Ovary (tissue), 10 donors: ENCODE measurements at places on chromosomes 3 and 15.

DNA sequence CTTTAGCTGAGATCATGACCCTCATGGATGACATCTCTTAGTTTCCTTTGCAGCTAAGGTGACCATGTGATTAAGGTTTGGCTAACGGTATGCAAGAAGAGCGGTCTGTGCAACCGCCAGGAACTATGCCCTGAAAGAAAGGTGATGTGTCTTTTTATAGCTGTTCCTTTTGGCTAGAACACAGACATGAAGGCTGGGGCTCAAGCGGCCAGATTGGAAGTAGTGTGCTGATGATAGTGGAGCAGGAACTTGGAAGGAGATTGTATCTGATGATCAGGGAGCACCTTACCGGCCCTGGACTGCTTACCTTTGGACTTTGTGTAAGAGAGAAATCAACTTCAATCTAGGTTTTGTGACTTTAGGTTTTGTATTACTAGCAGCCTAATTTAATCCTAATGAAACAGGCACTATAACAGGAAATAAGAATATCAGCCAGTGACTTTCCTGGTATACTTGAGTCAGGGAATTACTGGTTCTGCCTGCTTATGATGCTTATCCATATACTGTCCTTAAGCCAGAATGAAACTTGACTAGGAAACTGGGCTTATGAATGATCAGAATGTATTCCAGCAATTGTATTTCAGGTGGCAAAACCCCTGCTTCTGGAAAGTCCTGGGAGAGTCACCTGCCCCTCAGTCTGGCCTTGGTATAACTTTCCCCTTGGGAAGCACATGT is 164.3 kb upstream of the LRIG1 start:
- DNase-seq: no peak

DNA sequence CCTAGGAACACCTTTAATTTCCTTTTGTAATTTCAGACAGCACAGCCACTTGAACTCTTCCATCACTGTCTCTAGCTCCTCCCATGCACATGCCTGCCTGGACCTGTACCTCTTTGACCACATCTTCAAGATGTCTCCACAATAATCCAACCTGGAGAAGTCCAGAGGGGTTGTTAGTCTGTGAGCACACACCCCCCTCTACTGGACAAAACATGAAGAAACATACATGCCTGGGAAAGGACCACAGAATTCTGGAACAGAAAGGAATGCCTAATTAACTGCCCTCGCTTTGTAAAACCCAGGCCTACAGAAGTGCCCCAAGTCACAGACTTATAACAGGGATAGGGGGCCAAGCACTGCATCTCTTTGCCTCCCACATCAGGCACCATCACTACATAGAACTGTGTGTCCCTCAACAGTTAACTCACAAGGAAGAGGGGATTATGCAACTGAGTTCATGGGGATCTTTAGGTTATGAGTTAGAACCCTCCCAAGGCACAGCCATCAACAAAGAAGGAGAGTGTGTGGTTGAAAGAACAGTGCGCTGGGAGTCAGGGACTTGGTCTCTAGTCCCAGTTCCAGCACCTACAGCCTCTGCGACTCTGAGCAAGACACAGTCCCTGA is 61.7 kb downstream of the FMN1 start:
- no peak for DNase-seq

DNA sequence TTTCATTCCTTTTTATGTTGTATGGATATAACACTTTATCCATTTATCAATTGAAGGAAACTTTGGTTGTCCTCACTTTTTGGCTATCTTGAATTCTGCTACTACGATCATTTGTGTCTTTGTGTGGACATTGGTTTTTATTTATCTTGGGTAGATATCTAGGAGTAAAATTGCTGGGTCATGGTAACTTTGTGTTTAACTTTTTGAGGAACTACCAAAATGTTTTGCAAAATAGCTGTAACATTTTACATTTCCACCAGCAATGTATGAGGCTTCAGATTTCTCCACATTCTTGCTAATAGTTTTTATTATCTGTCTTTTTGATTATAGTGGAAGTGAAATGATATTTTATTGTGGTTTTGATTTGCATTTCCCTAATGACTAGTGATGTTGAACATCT is 55.6 kb downstream of the TLNRD1 start:
- no peak for DNase-seq

GRCh38 chr3:138600100-138600745 is 6.2 kb upstream of the CEP70 start:
- DNase-seq: no peak

- no peak for DNase-seq
Observed at GRCh38 chr3:50003824-50004223, 63.9 kb downstream of the RBM6 start.

- no peak for DNase-seq
Observed at GRCh38 chr15:86615411-86615810, 535.7 kb downstream of the AGBL1 start.

DNA sequence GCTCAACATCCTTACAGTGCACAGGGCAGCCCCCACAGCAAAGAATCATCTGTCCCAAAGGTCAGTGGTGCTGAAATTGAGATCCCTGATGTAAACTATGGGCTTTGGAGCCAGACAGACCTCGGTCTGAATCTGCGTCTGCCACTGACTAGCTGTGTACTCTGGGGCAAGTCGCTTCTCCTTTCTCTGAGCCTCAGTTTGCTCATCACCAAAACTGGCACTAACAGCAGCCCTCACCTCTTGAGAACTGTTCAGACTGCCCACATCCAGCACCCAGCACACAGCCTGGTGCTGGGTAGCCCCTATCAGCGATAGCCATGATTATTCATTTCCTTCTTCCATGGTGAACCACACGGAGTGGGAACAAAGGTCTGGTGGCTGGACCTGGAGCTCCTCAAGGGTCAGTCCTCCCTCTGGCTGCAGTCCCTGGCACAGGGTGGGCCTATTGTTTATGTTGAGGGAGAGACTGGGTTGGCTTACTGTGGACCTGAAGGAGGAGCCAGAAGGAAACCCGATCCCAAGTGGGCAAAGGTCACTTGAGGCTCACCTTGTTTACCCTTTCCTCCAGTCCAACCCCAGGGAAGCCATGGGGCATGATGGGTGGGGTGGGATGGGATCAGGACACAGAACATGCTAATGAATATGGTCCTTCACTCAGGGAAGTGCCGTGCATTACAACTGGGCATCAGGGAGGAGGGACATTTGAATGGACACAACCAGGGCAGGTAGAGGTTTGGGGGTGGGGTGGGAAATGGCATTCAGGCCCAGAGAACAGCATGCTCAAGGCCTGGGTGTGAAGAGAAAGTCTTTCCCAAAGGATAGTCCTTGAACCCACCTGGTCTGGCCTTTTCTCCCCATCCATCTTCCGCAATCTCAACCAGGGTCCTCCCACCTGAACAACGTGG is 1.6 kb upstream of the PRKCD start:
- no peak for DNase-seq

DNA sequence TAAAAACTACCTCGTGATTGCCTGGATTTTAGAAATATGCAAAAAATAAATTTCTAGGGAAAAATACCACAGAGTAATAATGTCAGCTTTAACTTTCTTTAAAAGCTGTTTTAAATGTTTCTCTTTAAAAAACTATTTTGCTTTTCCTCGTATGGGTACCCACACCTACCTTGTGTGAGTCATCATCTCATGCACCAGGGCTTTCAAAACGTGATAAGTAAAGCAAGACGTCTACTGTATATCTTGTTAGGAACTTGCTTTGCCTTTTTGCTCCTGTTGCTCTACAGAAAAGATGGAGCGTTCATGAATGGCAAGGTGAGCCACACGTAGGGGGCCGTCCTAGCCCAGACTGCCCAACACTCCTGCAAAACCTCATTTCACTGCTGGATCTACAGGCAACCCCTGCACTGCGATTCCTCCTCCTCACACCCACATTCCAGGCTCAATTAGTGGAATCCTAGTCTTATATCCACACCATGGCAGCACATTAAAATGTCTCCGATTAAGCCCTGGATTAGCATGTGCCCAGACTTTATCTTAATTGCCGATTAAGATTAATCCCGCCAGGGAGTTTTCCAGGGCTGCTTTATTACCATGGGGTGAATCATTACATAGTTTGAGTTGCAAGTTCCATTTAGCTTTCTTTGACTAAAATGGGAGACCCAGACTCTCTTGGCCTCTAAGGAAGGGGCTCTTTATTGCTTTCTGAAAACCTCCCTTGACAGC is 293.6 kb upstream of the ICE2 start:
- no peak for DNase-seq
